WTC11 (cell line): ENCODE measurements at places on chromosomes 2 and 18. TPM values are rescaled to one million over a fixed set of nuclear protein-coding genes. Genes with fewer than 3 reads are reported as not detected.

- H3K27me3 ChIP-seq = no peaks in the 10 kb centered on the region
- peaks cover 28% of the 10 kb centered on the region for H3K4me1 ChIP-seq
- no peak overlapping the region for H3K27ac ChIP-seq
- no peak for DNase-seq
- no peaks in the 10 kb centered on the region for H3K36me3 ChIP-seq
Measured at GRCh38 chr2:72533765-72534164, 292.1 kb downstream of the EXOC6B start.

DNA sequence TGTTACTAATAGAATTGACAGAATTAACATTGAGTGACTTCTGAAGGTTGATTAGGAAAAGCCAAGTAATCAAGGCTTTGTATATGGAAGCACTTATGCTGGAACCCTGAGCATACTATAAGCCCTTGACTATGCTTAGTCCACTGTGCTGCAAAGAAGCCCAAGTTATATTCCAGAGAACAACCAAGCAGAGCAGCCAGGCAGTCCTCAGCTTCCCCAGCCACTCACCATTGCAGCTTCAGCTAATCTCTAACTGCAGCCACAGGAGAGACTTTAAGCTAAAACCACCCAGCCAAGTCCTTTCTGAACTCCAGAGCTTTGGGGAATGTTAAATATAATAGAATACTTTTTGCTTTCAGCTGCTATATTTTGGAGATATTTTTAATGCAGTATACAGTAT, 164.4 kb upstream of the VWC2L start:
- H3K27me3 ChIP-seq = no peaks in the 10 kb centered on the region
- no peak overlapping the region for H3K4me3 ChIP-seq
- no peaks in the 10 kb centered on the region for H3K36me3 ChIP-seq
- H3K4me1 ChIP-seq = peaks cover 20% of the 10 kb centered on the region
- no peak for DNase-seq
- H3K27ac ChIP-seq = peak overlapping the region; percentile 50; the same call in 1 of the 2 replicates

DNA sequence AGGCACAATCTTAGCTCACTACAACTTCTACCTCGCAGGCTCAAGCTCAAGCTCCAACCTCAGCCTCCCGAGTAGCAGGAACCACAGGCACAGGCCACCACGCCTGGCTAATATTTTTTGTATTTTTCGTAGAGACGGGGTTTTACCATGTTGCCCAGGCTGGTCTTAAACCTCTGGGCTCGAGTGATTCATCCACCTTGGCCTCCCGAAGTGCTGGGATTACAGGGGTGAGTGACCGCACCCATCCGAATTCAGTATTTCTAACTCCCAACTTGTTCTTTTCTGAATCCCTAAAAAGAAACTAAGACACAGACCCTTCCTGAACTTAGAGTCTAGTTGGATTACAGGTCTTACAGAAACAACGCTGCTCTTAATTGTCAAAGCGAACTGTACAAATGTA, 32.3 kb upstream of the ACSL3 start:
- no peak overlapping the region for H3K4me3 ChIP-seq
- no peaks in the 10 kb centered on the region for H3K27me3 ChIP-seq
- no peak for DNase-seq
- no peaks in the 10 kb centered on the region for H3K4me1 ChIP-seq
- H3K27ac ChIP-seq = no peak overlapping the region

GRCh38 chr18:61079714-61080113, 253.5 kb upstream of the CDH20 start:
- H3K36me3 ChIP-seq = no peaks in the 10 kb centered on the region
- no peak overlapping the region for H3K4me3 ChIP-seq
- DNase-seq = no peak
- no peaks in the 10 kb centered on the region for H3K4me1 ChIP-seq
- no peak overlapping the region for H3K27ac ChIP-seq

- H3K27ac ChIP-seq = no peak overlapping the region
- no peaks in the 10 kb centered on the region; the same call in 1 of the 2 replicates for H3K27me3 ChIP-seq
- H3K4me1 ChIP-seq = peaks cover 6% of the 10 kb centered on the region
Measured at GRCh38 chr2:190849774-190850173, 30.8 kb upstream of the GLS start.

- no peak overlapping the region for H3K27ac ChIP-seq
- H3K4me1 ChIP-seq = no peaks in the 10 kb centered on the region; the same call in 1 of the 2 replicates
Measured at GRCh38 chr2:133433455-133434451, 134.5 kb downstream of the NCKAP5 start.

- peaks cover 9% of the 10 kb centered on the region for H3K4me1 ChIP-seq
- DNase-seq = no peak
- H3K4me3 ChIP-seq = no peak overlapping the region
- H3K27me3 ChIP-seq = peaks cover 2% of the 10 kb centered on the region; the same call in 1 of the 2 replicates
- no peak overlapping the region for H3K27ac ChIP-seq
Measured at GRCh38 chr18:70442933-70443332, 154.1 kb downstream of the SOCS6 start.

DNA sequence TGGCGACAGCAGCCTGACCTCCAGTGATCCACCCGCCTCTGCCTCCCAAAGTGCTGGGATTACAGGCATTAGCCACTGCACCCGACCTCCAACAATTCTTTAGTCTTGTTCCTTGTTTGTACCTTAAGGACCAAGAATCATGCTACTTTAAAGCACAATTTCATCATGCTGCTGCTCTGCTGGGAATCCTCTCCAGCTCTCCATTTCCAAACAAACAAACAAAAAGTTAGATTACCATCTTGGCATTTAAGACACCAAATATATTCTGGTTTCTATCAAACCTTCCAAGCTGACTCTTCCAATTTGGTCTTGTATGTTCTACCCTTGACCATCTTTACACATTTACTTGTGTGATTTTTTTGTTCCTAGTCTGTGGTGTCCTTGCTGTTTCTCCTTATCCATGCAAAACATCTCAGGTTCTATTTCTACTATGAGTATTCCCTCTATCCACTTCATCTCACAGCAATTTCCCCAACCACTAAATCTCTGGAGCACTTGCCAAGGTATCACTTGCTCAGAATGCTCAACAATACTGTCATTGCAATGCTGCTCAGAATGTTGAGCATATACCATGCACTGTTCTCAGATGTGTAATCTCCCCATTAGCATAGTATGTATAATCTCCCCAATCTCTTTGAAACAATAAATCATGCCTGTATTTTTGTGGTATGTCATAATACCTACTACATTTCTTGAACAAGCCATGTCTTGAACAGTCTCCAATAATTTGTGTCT, 73.2 kb upstream of the GALNT5 start:
- no peak overlapping the region for H3K27ac ChIP-seq
- no peak for DNase-seq
- no peak overlapping the region for H3K4me3 ChIP-seq
- H3K27me3 ChIP-seq = no peaks in the 10 kb centered on the region

DNA sequence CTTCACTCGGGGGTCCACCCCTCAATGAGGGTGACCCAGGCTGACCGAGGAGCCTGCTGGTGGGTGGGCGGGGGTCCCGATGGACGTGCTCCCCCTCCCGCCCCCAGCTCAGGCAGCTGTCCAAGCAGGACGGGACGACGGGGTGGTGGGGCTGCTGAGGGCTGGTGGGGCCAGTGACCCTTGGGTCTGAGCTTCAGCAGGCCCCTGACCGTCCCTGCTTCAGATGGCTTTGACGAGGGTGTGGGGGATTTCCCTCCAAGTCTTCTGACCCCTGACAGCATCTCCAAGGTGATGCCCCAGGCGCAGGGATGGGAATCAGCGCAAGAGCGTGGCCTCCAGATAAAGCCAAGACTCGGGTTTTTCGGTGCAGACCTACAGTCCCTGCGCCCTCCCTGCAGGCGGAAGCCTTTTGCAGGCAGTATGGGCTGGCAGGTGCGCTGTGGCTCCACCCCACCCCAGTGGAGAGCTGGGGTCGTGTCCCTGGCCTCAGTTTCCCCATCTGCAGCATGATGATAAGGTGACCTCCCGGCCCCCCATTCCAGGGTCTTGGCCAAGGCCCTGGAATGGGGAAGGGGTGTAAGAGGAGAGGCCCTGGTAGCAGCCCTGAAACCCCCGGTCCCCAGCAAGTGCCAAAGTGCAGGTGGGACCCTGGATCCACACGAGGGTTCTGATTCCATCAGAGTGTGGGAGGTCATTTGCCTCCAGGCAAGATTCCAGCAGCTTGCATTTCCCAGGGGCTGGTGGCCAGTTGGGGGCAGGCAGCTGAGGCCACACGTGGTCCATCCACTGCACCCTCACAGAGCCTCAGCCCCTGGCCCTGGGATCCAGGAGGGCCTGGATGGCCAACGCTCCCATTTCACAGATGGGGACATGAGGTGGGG, 8.7 kb downstream of the CROCC2 start:
- H3K36me3 ChIP-seq = no peaks in the 10 kb centered on the region
- DNase-seq = no peak
- no peak overlapping the region; the same call in 1 of the 2 replicates for H3K4me3 ChIP-seq

GRCh38 chr2:202278944-202279343, 13.4 kb downstream of the NOP58 start:
- H3K4me1 ChIP-seq = no peaks in the 10 kb centered on the region
- peaks cover 51% of the 10 kb centered on the region for H3K36me3 ChIP-seq
- H3K27ac ChIP-seq = no peak overlapping the region
- no peaks in the 10 kb centered on the region for H3K27me3 ChIP-seq
- no peak overlapping the region for H3K4me3 ChIP-seq
- no peak for DNase-seq

DNA sequence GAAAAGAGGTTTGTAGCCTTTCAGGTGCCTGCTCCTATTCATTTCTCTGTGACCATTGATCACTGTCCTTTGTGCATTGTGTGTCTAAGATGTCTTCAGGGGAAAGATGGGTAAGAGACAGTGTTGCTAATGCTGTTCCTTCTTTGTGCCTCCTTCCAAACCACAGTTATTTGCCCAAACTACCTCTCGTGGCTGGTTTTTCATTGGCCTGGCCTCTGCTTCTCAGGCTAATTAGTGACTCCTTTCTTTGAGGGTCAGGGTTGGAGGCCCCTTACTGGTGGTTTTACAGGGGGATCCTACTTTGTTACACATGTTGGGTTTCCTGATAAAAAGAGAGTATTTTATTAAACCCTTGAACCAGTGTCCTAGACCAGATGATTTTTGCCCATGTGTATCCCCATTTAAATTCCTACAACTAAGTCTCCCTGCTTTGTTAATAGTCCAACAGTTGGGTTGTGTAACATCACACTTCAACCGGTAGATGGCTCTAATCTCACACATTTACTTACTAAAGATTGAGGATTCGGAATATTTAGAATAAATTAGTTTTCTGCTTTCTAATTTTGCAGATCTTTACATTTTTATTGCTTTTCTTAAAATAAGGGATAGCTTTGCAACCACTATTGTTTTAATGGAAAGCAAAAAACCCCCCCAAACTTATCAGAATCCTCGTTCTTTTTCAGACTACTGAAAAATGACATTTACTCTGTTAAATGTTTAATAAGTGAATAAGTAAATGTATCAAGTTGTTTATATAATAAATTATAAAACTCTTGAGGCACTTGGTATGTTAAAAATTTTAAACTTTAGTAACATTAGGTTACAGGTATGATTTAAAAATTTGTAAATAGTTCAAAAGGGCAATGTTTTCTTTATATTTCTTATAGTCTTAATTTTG, 2.4 kb downstream of the MARS2 start:
- DNase-seq = no peak
- H3K27ac ChIP-seq = peak overlapping the region; percentile 70; the same call in 1 of the 2 replicates
- peaks cover 39% of the 10 kb centered on the region for H3K4me1 ChIP-seq
- H3K36me3 ChIP-seq = peaks cover 23% of the 10 kb centered on the region
- H3K27me3 ChIP-seq = no peaks in the 10 kb centered on the region

DNA sequence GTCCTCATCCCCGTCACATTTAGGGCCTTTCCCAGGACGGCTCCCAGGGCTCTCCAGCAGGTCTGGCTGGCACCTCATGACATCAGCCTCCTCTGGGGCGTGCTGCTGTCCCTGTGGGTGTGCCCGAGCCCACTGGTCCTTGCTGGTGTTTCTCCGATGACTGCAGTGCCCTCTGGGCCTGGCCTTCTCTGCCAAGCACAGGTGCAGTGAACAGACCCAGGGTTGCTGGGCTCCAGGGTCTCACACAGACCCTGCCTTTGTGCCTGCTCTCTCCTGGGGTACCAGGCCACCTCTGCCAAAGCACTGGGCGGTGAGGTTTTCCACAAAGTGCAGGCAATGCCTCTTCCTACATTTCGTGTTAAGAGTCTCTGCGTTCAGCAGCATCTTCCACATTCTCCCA, 246.1 kb downstream of the ACKR3 start:
- no peak overlapping the region for H3K27ac ChIP-seq
- no peaks in the 10 kb centered on the region for H3K27me3 ChIP-seq
- peaks cover 9% of the 10 kb centered on the region for H3K36me3 ChIP-seq
- no peak overlapping the region for H3K4me3 ChIP-seq
- no peak for DNase-seq

- peaks cover 3% of the 10 kb centered on the region; the same call in 1 of the 2 replicates for H3K27me3 ChIP-seq
- DNase-seq = no peak
- peaks cover 4% of the 10 kb centered on the region for H3K4me1 ChIP-seq
- no peaks in the 10 kb centered on the region for H3K36me3 ChIP-seq
- H3K27ac ChIP-seq = no peak overlapping the region
Measured at GRCh38 chr2:83959266-83959665, 499.8 kb downstream of the SUCLG1 start.

DNA sequence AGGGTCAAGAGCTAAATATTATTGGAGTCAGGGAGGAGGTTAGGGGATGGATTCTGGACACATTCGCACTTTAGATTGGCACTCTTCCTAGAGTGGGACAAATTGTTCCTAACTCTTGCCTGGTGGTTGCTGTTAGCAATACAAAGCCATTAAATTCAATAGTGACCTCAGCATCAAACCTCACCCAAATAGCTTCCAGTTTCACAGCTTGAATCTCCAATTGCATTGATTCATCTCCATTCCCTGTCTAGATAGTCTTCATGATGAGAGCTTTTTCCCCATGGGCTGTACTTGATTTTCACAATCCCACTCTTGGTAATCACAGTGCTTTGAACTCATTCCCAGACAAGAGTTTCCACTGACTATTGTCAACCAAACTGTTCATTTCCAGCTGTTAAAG, 585.9 kb upstream of the SYT4 start:
- peaks cover 5% of the 10 kb centered on the region; the same call in 1 of the 2 replicates for H3K4me1 ChIP-seq
- H3K36me3 ChIP-seq = no peaks in the 10 kb centered on the region
- DNase-seq = no peak
- H3K27me3 ChIP-seq = no peaks in the 10 kb centered on the region

DNA sequence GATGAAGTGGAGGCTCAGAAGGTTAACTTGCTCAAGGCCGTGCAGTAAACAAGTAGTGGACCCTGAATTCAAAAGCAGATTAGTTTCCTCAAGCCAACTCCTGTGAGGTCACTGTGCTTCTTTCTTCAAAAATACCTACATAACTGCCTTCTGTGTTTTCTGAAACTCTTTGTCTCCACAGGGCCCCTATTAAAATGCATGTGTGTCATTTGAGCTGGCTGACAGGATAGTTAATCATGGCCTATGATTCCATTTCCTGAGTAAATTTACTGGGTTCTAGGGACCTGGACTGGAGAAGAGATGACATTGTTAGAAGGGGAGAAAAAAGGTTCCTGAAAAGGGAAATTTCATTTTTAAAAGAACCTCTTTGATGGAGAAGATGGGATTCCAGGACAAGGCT, 12.9 kb upstream of the DTNA start:
- peak overlapping the region; percentile 21 for H3K27ac ChIP-seq
- H3K4me1 ChIP-seq = peaks cover 25% of the 10 kb centered on the region
- H3K27me3 ChIP-seq = no peaks in the 10 kb centered on the region
- peaks cover 15% of the 10 kb centered on the region for H3K36me3 ChIP-seq
- no peak for DNase-seq

NCOA1 gene
- total RNA-seq = 11.3 to 16.9 TPM (median 14.2 TPM) in 3 replicates

DNAH7 gene
- total RNA-seq = 0.04 to 0.23 TPM (median 0.14 TPM) in 3 replicates

GPR155 gene
- total RNA-seq = 0.66 to 1.0 TPM (median 0.74 TPM) in 3 replicates
